ENCODE measurements at places on chromosomes 13 and 19.
A peak's percentile ranks its signal among the peaks of the same experiment; 100 is the strongest.

DNA sequence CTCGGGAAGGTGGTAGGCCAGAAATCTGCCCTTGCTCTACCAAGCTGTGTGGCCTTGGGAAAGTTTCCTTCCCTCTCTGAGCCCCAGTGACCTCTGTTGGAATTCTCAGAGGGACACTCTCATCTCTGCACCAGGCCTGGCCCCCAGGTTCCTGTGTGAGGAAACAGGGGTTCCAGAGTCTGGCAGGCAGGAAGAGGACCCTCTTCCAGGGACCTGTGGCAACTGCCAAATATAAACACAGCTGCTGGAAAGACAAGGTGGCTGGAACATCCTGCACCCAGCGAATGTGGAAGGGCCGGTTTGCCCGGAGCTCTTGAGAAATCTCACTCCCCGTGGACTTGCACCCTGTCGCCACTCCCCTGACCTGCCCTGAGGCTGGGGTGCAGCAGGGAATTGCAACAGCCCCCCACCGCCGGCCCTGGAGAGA is 52.8 kb downstream of the GADD45B start:
- no peak for DNase-seq

DNA sequence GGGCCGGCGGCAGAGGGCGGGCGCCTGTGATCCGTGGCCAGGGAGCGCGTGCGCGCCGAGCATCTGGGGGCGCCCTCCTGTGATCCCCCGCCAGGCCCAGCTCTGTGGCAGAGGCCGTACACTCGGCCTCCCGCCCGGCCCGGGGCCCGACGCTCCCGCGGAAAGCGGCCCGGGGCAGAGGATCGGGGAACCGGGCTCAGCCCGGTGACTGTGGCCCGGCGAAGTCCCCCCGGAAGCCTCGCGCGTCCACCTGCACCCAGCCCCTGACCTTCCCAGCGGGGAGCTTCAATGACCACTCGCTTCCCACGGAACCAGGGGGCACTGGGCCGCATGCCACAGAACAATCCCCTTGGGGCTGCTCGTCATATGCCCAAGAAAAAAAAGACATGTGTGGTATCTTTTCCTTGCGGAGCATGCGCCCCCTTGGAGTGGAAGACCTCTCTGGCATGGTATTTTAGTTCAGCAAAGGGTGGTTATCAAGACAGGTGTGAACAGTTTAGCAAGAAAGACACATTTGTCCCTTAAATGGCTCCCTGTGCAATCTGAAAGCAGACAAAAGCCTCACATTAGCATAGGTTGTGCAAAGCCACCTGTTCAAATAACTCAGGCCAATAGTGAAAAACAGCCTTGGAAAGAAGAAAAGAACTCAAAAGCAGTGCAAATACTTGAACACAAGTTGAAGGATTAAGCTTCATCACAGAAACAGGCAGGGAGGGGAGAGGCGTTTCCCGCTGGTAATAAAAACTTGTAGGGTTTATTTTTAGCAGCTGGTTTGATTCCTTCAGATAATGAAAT is 290.9 kb upstream of the SOX21 start:
- DNase-seq = no peak

DNA sequence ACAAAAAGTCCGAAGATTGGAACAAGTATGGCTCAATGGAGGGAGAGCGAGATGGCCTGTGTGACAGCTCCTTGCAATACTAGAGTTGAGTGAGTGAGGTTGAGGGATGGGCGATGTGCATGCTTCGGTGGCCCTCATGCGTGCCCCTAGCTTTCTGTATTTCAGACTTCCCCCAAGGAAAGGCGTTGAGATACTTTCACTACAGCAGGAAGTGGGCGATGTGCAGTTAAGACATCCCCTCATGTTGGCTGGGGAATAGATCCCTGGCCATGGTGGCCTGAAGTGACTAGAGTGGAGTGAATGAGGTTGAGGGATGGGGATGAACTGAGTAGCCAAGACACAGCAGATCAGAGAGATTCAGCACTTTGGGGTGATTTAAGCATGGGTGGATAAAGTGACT is 633.9 kb upstream of the GPC6 start:
- DNase-seq = no peak

- DNase-seq = no peak
Measured at GRCh38 chr13:33158816-33159215, 126.7 kb downstream of the STARD13 start.

GRCh38 chr13:112974671-112975070 is 5.7 kb downstream of the MCF2L start:
- no peak for DNase-seq

GRCh38 chr13:61685682-61686012 is 270.0 kb upstream of the PCDH20 start:
- DNase-seq = no peak

DNA sequence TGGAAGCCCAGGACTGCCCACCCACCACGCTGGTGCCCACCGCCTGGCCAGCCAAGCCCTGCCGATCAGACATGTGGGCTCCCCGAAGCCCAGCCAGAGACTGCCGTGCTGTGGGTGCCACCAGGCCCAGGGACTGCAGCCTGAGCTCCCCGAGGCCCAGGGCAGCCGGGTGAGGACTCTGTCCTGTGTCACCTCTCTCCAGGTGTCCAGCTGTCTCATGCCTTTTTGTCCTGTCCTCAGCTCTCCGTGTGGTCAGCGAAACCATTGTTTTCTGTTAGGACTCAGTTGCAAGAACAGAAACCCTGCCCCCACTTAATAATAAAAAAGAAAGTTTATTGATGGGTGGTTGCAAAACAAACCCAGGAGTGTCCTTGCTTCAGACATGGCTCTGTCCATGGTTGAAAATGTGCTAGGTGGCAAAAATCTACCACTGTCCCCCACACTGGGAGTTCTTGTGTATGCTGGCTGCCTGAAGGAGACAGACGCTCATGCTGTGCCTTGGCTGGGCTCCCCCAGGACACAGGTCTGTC is 9.9 kb downstream of the PLEKHF1 start:
- no peak for DNase-seq

DNA sequence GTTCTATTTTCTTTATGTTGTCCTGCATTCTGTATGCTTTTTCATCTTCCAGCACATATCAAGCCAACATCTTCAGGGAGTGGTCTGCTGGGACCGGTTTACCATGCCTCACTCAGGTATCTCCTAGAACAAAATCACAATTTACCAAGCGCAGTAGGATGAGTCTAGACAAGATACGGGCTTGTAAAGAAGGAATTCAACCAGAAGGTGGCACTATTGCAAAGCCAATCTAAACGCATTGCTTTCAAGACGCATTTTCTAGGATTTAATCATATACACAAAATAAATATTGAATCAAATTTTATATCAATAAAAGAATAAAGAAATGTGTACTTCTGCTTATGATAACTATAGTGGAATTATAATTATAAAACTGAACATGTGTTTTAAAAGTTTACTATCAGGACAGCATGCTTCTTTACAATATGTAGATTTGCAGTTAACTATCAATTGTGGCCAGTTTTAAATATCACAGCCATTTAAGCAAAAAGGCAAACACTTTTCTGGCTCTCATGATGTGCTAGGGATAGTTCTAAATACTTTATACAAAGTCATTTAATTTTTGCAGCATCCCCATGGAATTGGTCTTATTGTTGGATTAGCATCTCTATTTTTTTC is 16.1 kb upstream of the TPP2 start:
- peak; percentile 52 for DNase-seq

- peak; percentile 96 for DNase-seq
Measured at GRCh38 chr13:110869805-110870706, 44.8 kb downstream of the ANKRD10 start.

DNA sequence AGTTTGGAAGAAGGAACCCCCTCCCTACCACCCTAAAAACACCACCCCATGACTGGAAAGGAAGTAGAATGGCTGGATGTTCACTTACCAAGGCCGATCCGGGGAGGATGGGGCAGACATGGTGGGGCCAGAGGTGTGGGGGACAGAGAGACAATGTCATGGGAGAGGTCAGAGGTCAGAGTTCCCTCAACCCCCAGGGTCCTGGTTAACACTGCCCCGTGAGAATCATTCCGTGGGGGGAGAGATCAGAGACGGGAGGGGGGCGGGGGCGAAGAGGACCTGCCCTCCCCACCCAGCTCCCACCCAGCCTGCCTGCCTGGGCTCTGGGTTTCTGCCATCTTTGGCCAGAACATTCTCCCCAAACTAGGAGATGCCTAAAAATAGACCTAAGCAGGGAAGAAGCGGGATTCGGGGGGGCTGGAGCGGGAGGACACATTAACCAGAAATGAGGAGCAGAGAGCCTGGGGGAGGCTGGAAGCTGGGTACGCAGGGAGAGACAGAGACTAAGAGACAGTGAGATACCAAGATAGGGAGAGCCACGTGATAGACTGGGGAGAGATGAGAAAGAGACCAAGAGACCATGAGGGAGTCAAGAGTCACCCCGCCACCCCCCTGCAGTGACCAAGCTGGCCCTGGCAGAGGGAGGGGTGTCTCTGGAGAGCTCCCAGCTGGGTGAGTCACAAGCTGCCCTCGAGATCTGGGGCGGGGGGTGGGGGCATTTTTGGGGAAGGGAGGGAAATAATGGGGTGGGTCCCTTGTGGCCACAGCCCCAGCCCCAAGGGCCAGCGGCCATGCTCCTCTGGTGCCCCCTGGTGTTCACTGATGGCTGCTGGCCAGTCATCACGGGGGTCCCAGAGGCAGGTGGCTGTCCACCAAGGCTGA is 6.1 kb upstream of the KANK2 start:
- peak; percentile 58 for DNase-seq

- DNase-seq = peak; percentile 88
Measured at GRCh38 chr19:55071129-55071502, 4.6 kb upstream of the EPS8L1 start.

DNA sequence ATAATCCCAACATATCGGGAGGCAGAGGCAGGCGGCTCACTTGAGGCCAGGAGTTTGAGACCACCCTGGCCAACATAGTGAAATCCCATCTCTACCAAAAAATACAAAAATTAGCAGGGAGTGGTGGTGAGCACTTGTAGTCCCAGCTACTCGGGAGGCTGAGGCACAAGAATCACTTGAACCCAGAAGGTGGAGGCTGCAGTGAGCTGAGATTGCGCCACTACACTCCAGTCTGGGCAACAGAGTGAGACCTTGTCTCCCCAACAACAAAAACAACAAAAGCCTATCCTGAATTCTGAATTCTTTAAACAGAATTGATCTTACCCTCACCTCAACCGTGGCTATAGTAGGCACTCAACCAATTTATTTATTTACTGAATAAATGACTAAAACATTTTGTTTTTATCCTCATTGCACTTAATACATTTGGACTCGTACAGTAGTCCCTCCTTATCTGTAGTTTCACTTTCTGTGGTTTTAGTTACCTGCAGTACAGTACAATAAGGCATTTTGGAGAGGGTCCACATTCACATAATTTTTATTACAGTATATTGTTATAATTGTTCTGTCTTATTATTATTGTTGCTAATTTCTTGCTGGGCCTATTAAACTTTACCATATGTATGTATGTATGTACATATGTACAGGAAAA is 98.8 kb downstream of the TBC1D4 start:
- DNase-seq = no peak

DNA sequence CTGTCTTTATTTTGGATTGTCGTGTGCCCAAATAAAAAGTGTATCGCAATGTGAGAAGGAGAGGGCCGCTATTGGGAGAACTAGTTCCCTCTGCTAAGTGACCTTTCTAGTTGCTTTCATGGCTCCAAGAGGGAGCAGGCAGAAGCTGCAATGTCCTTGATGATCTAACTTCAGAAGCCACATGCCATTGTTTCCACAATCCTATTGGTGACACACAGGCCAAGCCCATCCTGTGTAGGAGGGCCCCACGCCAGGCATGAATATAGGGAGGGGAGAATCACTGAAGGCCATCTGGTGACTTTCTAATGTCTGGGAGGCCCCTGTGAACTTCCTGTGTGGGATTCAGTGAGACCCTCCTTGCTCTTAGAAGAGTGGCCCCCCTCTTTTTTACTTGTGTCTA is 47.8 kb upstream of the KPNA3 start:
- no peak for DNase-seq

DNA sequence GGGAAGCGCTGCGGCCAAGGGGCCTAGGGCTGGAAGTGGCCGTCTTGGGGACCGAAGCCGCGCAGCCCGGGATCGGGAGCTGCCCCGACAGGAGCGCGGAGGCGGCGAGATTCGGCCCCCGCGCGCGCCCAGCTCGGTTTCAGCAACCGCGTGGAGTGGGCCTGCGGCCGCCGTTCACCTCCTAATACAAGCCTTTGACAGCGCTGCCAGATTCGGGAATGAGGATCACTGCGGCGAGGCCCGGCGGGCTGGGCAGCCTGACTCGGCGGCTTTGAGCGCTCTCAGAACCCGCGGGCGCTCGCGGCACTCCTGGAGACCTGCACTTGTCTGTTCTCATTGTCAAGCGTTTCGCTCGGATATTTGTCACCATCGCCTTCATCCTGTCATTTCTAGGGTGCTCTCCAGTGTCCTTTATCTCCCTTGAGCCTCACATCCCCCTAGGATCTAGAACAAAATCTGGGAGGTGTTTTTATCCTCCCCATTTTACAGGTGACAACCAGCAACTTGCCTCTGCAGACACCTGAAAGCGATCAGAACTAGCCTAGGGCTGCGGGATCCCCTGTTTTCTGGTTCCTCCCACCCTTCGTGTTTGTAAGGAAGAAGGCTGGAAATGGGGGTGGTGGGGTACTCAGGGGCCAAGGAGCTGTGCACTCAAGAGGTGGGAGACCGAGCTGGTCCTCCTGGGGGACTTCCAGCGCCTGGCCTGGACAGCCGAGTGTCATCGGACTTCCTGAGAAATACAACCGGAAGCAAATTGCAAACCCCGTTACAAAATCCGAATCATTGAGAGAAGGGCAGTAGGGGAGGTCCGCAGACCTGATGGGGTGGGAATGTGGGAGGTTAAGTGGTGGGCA is 1.5 kb upstream of the CDX2 start:
- DNase-seq = no peak

DNA sequence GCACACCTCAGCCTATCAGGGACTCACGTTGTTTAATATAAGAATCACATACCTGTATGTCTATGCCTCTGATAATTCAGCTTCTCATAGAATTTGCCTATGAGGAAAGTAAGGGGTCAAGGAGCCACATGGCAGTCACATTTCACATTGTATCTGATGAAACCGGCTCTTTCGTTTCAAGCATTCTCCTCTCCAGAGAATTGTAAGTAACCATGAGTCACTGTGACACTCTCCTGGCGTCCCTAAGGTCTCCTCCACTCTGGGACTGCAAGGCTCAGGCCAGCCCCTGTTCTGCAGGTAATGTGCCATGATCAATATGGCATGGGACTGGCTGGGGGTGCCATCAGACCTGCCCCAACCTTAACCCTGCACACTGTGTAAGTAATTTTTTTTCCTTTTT is 503.3 kb downstream of the COG6 start:
- DNase-seq = no peak

GRCh38 chr19:5743630-5744029 is 23.2 kb downstream of the CATSPERD start:
- no peak for DNase-seq

GRCh38 chr19:53086949-53087348 is 16.3 kb downstream of the ZNF160 start:
- DNase-seq = no peak

GRCh38 chr19:41755328-41755913 is at the start of gene CEACAM6:
TSS of gene CEACAM6 (plus strand) at chr19:41755530. CDS start at chr19:41755639, 109 bp downstream.
- DNase-seq = no peak

- no peak for DNase-seq
Measured at GRCh38 chr13:102122147-102122546, 279.7 kb downstream of the FGF14 start.

Measured in RWPE1 (cell line).